ENCODE measurements at places on chromosomes 16 and 17.

DNA sequence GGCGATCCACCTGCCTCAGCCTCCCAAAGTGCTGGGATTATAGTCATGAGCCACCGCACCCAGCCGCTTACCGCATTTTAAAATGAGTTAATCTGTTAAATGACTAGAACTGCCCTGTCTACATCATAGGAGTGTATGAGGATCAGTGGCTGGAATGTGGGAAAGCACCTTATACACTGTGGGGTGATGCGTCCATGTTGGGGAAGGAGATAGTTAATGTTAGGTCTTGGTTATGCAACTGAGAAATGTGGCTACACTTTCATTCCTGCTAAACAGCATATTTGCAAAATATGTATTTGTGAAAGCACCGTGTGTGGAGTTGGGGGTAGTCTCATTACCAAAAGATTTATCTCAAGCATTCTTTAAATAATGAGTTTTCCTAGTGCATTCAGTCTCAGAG is 107.6 kb downstream of the SPACA3 start:
- no peak for DNase-seq

- no peak for DNase-seq
These were observed 9.6 kb downstream of the TEX2 start for GRCh38 chr17:64253470-64253869.

DNA sequence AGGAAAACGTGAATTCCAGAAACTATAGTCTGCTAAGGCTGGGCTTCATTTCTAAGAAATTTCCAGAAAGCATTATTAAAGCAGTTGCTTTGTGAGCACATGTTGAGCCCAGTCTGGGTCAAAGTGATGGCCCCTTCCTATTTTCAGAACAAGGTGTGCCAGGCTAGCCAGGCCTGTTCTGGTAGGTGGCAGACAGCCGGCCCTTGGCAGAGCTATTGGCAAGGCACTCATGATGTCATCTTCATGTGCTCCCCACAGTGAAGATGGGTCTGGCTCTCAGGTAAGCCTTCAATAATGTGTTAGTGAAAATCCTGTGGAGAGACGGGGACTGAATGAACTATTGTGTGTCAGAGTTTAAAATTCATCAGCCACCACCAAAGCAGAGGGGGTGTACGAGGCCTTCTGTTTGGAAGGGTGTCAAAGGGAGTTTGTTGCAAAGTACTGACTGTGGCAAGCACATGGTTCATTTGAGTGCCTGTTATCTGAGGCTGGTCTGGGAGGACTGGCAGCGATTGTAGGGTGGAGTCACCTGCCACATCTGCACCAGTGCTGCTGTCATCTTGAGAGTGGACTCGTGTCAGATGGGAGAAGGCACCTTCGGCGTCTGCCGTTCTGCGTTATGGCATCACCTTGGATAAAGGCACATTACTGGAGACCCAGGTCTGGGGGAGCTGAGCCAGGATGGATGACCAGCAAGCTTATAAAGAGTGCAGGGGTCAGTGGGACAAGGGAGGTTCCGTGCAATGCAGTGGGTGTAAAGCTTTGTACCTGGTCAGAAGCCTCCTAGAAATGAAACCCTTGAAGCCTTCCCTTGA is 43.4 kb downstream of the KSR1 start:
- peak; percentile 67 for DNase-seq

DNA sequence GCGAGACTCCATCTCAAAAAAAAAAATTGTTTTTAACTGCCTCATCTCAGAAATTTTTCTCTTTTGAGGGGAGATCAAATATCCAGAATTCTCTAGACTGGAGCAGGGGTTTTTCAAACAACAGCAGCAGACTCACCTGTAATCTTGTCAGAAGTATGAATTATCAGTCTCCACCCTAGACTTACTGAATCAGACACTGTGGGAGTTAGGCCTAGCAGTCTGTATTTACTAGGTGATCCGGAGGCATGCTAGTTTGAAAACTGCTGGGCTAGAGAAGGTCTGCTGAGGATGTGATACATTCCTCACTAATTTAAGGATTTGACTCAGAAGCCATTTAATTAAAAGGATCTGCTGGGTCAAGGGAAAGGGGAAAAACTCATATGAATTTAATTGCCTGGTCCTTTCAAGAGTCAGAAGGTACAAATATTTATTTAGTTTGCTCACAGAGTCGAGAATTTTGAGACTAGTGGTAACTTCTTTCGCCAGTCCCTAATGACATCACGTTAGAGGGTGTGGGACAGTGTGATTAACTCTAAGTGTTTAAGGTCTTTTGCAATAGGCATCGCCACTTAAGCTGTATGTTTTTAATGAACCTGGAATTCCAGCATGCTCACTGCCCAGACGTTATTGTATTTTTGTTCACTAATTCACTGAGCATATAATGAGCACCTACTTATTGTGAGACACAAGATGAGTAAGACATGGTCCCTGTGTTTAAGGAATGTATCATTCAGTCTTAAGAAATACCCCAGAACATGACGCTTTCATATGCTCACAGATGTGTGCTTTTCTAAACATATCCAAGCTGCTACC is 14.2 kb downstream of the ATP6V0A1 start:
- DNase-seq: no peak

DNA sequence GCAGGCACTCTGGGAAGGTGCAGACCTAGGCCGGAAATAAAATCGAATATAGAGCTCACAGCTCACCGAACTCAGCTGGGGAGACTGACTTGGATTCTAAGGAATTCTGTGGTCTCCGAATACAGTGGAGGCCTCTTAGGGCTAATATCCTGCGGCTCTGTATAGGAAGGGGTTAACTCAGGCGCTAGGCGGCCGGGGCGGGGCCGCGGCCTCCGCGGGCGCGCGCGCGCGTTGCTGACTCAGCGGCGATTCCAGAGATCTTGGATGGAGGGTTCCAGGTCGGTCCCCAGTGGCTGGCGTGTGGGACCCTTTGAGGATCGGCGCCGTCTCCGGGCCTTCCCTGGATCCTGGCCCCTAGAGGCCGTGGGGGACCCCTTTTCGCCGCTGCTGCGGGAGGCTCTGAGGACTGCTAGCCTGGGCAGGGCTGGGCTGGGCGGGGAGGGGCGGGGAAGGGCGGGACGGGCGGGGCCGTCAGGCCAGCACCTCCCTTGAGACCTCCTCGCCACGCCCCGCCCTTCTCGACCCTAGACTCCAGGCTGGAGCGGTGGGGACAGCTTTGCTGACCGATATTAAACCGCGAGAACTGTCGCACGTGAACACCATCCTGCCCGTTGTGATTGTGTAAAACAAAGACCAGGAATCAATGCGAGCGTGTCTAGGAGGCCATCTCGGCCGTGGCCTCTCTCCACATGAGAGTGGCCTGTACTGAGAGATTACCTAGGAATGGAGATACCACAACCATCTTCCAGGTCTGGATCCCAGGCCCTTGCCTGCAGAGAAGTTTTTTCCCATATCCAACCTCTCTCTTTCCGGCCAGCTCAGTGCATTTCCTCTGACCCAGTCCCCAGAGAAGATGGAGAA is 1.4 kb upstream of the PLEKHH3 start:
- peak; percentile 86 for DNase-seq

DNA sequence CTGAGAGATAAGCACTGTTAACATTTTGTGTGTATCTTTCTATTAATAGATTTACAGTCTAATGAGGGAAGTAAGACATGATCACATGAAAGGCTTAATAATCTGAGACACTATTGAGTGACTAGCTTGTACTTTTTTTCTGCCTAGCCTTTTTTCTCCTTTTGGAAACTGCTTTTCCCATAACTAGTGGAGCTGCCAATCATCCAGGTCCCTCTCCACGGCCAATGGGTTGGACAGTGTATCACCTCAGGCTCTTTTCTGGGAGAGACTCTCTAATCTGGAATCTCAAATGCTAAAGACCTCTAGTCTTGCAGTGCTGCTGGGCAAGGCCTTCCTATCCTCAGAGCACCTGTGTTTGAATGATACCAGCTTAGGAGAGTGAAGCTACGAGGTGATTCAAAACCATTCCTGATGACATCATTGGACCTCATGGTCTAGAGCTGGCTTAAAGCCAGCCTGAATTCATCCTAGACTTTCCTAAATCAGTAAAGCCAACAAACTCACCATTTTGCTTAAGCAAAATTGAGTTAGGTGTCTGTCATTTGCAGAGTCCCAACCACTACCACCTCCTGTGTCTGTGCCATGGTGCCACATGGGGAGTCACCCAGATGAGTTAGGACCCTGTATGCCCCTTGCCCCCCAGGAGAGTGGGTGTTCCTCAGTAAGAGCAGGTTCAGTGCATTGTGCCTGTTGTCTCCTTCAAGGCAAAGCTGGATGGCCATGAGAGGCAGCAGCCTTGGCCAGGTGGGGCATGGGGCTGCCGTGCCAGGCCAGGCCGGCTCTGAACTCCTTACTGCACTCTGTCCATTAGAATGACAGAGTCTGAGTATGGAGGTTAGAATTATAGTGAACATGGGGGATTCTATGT is 62.9 kb downstream of the SPECC1 start:
- DNase-seq: no peak

GRCh38 chr16:84839054-84839453 is 19.3 kb downstream of the CRISPLD2 start:
- DNase-seq: no peak

- DNase-seq: no peak
These were observed 250.5 kb upstream of the TNRC6C start for GRCh38 chr17:77708049-77708448.

All from putamen (tissue), 1 donor.